ENCODE measurements at places on chromosomes 4 and X.

- no peak for DNase-seq
Observed at GRCh38 chr4:64250061-64250460, 159.2 kb downstream of the TECRL start.

- DNase-seq: no peak
Observed at GRCh38 chr4:166432842-166433241, 559.8 kb downstream of the TLL1 start.

- no peak for DNase-seq
Observed at GRCh38 chr4:1004557-1005485, 6.6 kb upstream of the FGFRL1 start.

DNA sequence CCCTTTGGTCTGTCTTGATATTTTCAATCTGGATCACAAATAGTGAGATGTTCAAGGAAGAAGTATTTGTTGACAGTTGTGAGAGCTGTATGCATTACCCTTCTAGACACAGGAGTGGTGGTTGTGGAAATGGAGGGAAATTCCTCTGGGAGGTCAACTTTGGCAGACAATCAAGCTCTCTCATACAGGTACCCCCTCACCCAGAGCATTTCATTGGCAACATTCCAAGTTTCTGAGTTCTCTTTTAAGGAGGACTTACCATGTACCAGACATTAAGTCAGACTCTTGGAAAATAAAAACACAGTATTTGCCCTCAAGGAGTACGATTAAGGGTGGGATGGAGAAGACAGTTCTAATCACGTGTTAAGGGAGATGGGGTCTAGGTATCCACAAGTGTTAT lies 45.3 kb downstream of the KLHL15 start:
- no peak for DNase-seq

GRCh38 chrX:30652527-30653414 lies 452 bp upstream of the GK start:
- peak; percentile 87 for DNase-seq

- DNase-seq: no peak
Observed at GRCh38 chrX:108091878-108092291, 307 bp downstream of the ATG4A start.

DNA sequence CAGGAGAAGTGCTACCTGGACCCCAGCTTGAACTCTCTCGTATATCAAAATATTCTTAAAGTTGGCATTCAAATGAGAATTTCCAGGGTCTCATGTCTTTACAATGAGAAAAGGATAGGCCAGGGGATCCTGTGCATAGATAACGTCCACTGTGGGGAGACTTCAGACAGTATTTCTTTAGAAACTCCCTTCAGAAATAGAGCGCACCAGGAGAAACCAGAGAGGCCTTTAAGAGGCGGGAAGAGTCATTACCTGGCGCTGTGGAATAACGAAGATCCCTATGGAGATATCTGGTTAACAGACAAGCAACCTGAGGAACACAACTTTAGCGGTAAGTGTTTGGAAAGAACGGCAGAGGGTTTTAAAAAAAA lies 600 bp downstream of the RADX start:
- no peak for DNase-seq

- no peak for DNase-seq
Observed at GRCh38 chr4:145503486-145504072, 21.9 kb downstream of the SMAD1 start.

GRCh38 chrX:135591871-135592270 lies 71.4 kb downstream of the INTS6L start:
- no peak for DNase-seq

GRCh38 chrX:40080894-40081678 lies 16.7 kb downstream of the BCOR start:
- no peak for DNase-seq

- no peak for DNase-seq
Observed at GRCh38 chr4:80814266-80814665, 216.2 kb upstream of the BMP3 start.

DNA sequence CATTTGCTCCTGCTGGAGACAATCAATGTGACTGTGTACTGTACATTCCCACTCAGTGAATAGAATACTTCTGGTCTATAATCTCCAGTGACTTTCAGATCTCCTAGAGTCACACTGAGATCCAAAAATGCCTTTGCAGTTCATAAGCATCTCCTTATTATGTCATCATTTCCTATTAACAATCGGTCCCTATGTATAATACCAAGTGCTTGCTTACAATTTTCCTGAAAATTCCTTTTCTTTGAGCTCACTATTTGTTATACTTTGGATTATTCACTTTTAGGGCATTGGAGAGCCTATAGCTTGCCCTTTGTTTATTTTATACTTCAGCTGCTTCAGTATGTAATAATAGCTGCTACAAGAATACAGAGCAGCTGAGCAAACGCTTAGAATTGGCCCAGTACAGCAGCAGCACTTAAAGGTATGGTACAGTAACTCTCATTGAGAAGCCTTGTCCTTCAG lies 313.0 kb downstream of the DCTD start:
- DNase-seq: no peak

DNA sequence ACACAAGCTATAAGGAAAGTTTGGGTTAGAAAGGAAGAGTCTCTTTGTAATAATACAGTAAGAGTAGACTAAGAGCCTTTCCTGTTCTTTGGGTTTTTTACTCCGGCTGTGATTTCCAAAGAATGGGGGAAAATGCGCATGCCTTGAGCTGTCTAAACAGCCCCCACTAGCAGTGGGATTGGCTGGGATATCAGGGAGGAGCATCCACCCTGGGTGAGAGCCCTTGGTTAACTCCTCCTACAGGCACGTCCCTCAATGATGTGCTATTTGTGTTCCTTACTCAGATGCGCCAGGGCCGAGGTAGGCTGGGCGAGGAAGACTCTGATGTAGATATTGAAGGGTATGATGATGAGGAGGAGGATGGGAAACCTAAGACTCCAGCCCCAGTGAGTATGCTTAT lies 74.0 kb upstream of the OGT start:
- no peak for DNase-seq

DNA sequence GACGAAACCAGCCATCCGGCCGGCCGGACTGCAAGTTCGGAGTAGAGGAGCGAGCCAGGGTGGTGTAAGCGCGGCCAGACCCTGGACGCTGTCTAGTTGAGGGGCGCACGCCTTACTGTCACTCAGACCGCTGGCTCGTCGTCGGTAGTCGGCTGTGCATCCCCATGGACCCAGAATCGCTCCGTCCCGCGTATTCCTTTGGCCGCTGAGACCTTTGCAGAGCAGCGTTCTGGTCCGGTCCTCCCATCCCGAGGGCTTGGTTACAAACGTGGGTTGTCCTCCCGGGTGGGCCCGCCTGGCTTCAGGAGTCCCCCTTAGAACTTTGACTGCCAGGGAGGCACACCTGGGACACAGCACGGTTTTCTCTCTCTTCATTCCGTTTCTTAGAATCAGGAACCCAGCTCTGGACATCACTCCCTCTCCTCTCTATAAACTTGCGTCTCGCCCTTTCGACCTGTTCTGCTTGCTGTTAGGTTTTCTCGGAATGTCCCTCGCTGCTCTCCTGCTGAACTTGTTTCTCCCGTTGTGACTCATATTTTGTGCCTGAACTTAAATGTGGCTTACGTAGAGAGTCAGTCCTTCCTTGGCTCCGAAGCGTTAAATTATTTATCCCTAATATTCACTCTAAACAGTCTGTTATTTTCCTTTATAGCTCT lies 672 bp downstream of the PGM2 start:
- peak; percentile 17 for DNase-seq

- no peak for DNase-seq
Observed at GRCh38 chr4:145731028-145731427, 51.1 kb downstream of the C4orf51 start.

DNA sequence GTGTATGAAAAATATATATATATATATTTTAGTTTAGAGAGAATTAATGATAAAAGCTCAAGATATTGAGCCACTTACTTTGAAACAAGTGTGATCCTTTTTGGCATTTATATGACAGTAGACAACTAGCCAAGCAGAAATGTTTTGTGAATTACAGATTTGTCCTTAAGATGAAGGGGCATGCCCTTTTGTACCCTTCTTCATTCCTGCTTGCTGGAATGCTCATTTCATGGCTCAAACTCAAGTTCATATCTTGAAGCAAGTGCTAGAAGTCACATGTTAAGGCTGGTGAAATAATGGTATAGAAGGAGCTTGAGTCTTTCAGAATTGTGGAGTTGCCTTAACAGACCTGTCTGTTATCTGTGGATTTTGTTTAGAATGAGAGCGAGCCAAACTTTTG lies 203.0 kb downstream of the BMPR1B start:
- DNase-seq: no peak

DNA sequence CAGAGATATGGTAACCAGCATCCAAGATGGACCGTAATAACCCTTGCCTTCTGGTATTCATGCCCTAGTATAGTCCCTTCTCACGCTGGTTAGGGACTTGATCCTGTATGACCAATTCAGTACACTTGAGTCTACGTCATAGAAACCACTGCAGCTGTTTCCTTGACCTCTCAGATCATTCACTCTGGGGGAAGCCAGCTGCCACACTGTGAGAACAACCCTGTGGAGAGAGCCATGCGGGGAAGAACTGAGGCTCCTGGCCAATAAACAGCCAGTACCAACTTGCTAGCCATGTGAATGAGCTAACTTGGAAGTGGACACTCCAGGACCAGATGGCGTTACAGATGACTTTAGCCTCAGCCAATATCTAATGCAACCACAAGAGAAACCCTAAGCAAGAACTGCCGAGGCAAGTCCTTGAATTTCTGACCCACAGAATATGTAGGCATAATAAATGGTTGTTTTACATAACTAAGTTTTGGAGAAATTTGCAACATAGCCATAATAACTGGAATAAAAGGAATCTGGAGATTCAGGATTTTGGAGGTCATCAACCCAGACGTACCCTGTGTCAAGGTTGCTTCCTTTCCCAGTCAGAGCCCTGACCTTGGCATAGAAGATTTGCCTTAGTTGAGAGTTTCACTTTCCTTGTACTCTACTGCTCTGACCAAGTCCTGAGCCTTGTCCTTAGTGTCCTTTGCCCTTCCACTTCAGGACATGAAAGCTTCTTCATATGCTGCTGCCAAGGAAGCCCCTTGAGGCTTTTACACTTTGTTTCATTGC lies 87.3 kb upstream of the ZNF81 start:
- DNase-seq: no peak

- no peak for DNase-seq
Observed at GRCh38 chrX:29299684-29300083, 712.4 kb downstream of the IL1RAPL1 start.

DNA sequence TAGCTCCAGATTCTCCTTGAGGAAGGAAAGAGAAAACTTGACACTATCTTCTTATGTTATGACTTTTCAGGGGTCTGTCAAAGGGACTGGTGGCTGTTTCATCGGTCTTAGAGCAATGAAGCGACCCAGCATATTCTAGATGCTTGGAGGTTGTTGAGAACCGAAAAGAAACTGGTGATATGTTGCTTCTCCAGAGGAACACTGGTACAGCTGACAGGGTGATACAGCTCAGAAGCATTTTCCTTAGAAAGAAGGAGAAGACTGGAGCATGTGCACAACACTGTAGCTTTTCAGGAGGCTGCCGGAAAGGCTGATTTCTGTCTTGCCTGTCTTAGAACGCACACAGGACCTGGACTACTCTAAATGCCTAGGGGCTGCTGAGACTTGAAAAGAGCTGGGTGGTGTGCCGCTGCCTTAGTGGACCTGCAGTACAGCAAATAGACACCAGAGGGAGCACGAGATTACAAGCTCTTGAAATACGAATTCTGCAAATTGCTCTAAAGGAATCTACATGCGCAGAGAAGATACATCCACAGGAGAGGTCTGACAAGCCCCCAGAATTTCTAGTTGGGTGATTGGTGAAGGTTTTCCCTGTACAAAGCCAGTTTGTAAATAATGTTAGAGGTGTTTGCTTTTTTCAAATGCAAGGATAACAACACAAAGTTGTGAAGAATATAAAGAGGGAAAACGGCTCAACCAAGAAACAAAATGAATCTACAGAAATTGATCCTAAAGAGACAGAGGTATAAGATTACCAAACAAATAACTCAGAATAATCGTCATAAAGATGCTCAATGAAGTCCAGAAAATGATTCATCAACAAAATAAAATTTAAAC lies 223.1 kb upstream of the DMD start:
- DNase-seq: peak; percentile 37

GRCh38 chrX:74527350-74527749 lies 87.1 kb downstream of the RLIM start:
- DNase-seq: no peak

- no peak for DNase-seq
Observed at GRCh38 chrX:38332505-38332904, 5.2 kb upstream of the RPGR start.

- DNase-seq: no peak
Observed at GRCh38 chr4:4594285-4594920, 52.6 kb upstream of the STX18 start.

DNA sequence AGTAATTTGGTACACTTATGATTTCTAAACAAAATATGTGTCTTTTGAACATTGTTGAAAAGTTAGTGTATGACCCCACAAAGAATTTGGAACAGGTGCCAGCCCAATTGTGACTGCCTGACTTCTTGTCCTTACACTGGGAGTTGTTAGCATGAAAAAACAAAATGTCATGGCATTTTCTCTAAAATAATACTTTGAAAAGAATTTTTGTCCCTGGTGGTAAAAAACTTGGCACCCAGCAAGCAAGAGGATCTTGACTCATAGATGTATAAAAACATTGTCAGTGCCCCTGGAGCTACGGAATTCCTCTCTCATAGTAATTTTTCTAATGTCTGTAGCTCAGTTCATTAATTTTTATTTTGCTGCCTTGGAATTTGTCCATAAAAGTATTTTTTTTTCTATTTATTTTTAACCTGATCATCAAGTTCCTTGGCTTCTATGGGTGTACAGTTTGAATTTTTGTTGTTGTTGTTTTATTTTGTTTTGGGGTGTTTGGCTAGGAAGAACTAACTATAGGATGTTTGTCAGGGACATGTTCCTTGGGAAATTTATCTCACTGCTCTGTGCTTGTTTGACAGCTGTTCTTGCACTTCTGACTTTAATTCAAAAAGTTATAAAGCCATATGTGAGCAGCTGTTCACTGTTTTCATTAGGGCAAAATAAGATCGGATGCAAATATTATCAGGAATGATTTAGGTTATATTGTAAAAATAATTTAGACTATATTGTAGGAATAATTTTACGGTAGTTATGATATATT lies 95.4 kb upstream of the NUDT6 start:
- DNase-seq: no peak

GRCh38 chrX:106932960-106933537 lies 12.8 kb downstream of the CLDN2 start:
- DNase-seq: no peak

DNA sequence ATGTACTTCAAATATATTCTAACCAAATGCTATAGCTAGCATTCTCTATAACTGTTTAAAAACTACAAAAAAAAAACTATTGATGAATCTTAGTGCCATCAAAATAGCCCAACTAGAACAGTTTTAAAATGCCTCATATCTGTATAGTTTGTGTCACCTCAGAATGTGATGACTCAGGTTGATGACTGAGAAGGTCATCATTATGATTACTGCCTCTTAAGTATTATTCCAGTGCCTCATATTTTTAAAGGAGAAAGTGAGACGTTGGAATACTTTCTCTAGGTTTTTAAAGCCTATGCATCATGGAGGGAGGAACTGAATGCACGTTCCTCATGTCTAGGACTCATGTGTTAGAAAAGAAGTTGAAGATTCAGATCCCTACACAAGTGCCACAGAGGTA lies 88.2 kb downstream of the TMA16 start:
- no peak for DNase-seq

- DNase-seq: no peak
Observed at GRCh38 chrX:95764972-95765451, 919.6 kb upstream of the DIAPH2 start.

Measured in activated CD8-positive, alpha-beta memory T cell treated with anti-CD3 and anti-CD28 coated beads, Interleukin-2, amount 50 U/mL, for 4 hours (primary cell).